ENCODE measurements at places on chromosomes 1 and 21. TPM values are rescaled to one million over a fixed set of nuclear protein-coding genes. Genes with fewer than 3 reads are reported as not detected.

KRTAP10-4 gene
- not detected for total RNA-seq

DNA sequence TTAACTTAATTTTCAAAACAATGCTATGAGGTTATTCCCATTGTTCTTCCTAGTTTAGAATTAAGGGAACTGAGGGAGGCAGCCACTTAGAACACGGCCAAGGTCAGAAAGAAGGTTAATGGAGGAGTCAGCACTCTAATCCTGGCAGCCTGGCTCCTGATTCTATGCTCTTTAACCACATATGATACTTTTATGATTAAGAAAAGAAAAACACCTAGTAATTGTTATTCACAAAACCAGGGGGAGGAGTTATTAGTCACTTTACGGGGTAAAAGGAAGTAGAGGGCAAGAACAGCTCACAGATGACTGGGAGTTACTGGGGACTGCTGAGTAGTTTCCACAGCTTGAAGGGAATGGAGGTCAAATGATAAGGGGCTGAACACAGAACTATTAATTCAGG is 38.6 kb downstream of the GADD45A start:
- DNase-seq, result no peak

DNA sequence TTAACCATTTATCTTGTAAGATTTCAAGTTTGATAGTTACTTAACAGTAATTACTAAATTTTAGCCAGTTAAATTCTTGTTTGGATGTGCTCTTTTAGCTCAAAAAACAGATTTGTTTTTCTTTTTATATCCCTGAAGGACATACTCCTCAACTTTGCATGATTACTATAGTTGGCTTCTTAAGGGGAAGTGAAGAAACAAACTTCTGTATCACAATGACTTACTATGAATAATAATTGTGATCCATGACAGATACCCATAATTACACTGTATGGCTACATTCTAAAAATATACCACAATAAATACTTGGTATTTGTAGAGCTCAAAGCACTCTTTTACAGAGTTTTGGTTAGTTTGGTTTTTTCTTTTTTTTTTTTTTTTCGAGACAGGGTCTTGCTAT is 55.8 kb downstream of the IARS2 start:
- no peak for DNase-seq

ZSCAN20 gene
- total RNA-seq, result 4.4 TPM

CA6 gene
- not detected for total RNA-seq

Measured in left ventricle myocardium superior (tissue), 1 donor.